ENCODE measurements at places on chromosomes 1 and 21.

DNA sequence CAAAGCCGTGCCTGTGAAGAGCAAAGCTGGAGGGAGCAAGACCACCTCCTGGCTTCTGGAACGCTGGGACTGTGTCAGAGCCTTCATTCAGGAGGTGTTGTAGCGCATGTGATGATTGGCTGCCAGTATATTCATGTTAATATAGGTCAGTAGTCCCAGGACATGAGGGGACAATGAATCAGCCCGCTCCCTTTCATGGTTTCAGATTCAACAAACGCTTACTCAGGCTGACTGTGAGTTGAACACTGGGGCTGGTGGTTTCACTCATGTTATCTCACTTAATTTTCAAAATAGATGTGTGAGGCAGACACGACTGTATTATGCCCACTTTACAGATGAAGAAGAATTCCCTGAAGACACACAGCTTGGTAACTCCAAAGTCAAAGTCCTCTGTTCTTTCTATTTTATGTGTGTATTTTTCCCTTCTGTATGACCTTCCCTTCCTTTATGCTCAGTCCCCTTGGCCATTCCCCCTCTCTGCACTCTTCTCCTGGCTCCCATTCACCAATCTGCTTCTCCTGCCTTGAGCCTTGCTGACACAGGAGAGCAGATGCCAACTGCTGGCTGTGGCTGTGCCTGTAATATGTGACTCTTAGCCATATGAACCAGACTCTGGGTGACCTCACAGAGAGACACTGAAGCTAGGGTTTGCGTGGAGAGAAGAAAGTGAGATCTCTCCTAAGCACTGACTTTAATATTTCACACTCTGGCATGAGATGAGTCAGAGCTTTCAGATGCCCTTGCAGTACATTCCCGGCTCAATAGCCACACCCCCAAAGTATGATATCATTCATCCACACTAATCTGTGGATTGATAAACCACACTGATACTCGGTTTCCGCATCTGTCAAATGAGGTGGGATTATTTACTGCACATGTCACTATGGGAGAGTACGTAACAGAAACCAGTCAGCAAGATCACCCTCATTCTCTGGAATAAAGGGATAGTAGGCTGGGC lies 31.4 kb upstream of the KIRREL1 start:
- DNase-seq, result peak; percentile 79

GRCh38 chr1:152451254-152451653 lies 37.2 kb upstream of the CRNN start:
- no peak for DNase-seq

- DNase-seq, result peak; percentile 80
Measured at GRCh38 chr1:230073371-230074035, 6.5 kb downstream of the GALNT2 start.

GRCh38 chr1:67431869-67432578 lies 1.8 kb upstream of the SERBP1 start:
- DNase-seq, result no peak

DNA sequence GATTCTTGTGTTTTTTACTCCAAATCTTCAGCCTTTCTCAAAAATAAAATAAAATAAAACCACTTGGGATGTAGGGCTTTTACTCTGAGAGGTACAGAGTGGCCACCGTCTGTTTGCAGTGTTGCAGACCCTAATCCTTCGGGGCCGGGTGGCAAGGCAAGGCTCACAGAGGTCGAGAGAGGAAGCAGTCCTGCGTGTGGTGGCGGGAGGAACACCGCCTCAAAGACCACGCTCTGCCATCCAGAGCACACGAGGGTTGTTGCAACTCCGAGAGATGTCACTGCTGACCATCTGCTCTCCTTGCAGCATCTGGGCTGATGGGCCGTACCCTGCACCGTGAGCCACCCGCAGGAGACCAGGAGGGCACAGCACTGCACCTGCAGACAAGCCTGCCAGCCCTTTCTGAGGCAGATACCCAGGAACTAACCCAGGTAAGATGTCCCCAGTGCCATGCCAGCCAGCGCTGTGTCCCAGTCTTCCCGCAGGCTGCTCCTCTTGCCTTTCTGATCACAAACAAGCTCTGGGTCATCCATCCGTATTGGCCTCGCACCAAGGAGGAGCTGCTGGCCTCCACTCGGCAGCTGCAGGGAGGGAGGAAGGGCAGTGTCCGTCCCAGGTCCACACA lies 31.5 kb downstream of the SNAP47 start:
- no peak for DNase-seq

DNA sequence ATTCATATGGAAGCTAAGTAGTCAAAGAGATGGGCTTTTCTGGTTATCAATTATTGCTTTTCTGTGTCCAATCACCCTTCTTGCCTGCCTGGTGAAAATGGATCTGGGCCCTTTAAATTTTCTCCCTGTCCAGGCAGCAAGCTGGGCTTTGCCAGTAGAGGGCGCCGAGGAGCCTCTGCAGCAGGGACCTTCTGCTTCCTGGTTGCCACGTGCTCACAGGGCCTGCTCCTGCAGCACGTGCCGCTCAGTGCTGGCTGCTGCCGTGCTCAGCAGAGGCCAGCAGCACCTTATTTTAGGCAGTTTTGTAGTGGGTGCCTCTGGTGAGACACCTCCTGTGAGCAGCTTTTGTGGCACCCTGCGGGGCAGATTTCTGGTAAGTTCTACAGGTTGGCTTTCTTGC lies 4.0 kb downstream of the ACTL8 start:
- no peak for DNase-seq

- peak; percentile 52 for DNase-seq
Measured at GRCh38 chr1:154176337-154176736, 15.6 kb downstream of the TPM3 start.

DNA sequence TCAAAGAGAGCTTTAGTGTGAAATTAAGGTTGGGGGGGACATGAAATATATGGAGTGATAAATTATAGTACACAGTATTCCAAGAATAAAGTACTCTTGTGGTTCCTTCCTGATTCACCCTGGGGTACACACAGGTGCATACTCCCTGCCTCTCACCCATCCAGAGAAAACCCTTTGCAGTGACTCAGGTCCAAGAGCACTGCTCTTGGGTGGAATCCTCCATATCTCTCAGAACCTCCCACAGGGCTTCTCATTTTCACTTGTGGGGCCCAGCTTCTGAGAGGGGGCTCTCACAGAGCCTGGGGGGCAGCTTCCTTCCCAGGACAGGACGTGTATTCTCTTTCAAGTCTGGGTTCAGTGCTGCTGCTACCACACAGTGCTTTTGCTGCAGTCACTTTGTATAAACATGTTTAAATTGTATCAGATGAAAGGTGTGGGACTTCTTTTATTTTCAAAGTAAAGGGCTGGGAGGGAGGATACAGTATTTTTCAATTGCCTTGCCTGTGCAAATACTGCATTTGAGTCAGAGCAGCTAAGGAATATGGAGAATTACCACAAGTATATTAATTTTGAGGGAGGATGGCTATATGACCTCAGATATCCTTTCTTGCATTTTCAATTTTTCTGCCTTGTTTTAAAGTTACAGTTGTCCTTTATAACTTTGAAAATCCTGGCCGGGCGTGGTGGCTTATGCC lies 24.9 kb upstream of the BMP8A start:
- DNase-seq, result no peak

- peak; percentile 40 for DNase-seq
Measured at GRCh38 chr1:33152685-33153432, 29.0 kb downstream of the TRIM62 start.

GRCh38 chr1:182668521-182669054 lies 15.8 kb downstream of the RGS8 start:
- no peak for DNase-seq

GRCh38 chr1:165053351-165053750 lies 303.2 kb downstream of the LMX1A start:
- no peak for DNase-seq

DNA sequence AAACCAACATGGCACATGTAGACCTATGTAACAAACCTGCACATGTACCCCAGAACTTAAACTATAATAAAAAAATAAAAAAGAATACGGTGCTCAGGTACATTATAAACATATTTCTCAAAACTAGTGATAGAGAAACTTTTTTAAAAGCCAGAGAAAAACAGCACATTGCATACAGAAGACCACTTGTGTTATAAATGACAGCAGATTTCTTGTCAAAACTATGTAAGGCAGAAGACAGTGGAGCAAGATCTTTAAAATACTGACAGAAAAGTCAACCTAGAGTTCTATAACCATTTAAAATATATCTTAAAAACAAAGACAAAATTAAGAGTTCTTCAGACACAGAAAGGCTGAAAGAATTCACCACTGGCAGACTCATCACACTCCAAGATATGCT lies 144.7 kb downstream of the NEGR1 start:
- no peak for DNase-seq

DNA sequence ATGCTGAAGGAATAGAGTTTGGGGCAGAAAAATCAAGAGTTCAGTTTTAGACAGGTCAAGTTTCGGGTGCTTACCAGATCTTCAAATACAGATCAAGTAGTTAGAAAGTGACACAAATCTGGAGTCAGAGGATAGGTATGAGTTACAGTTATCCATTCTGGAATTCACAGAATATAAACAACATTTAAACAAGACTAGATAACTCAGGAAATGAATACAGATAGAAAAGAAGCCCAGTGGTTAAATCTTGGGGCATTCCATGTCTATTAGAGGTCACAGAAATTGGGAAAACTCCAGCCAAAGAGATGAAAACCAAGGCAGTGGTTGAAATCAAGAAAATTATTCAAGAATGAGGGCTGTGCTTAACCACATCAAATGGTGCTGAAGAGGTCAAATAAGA lies 187.0 kb upstream of the HP1BP3 start:
- DNase-seq, result no peak

DNA sequence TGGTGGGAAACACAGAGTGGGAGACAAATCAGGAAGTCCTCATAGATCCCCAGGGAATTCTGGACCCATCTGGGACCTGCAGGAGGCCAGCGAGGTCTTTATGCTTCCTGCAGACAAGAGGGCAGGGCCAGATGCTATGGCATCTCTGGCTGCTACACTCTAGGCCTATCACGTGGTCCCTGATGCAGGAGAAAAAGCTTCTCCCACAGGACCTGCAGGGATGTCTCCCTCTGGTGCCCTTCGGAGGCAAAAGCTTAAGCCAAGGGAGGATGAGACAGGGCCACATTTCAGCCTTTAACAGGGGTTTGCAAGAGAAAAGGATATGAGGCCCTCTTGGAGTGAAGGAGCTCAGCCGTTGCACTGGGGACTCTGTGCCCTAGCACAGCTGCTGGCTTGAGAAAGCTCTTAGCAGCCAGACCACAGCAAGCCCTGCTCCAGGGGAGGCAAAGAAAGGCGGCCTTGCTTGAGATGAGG lies 243.0 kb downstream of the C1orf94 start:
- no peak for DNase-seq
